ENCODE measurements at places on chromosomes 16 and 17.
A peak's percentile ranks its signal among the peaks of the same experiment; 100 is the strongest.

GRCh38 chr16:30620169-30620568 lies 10.0 kb upstream of the ZNF689 start:
- DNase-seq = no peak

DNA sequence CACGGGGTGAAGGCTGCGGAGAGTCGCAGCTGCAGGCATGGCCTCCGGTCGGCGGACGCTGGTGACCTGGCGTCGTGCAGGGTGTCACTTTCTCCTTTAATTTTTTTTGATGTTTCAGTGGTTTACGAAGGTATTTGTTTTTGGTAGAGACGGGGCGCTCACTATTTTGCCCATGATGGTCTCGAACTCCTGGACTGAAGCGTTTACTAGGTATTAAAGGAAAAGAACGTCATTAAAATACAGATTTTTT lies 17.1 kb downstream of the ZNF213 start:
- DNase-seq = peak; percentile 53

GRCh38 chr17:57721967-57722703 lies 23.0 kb downstream of the CCDC182 start:
- DNase-seq = no peak

DNA sequence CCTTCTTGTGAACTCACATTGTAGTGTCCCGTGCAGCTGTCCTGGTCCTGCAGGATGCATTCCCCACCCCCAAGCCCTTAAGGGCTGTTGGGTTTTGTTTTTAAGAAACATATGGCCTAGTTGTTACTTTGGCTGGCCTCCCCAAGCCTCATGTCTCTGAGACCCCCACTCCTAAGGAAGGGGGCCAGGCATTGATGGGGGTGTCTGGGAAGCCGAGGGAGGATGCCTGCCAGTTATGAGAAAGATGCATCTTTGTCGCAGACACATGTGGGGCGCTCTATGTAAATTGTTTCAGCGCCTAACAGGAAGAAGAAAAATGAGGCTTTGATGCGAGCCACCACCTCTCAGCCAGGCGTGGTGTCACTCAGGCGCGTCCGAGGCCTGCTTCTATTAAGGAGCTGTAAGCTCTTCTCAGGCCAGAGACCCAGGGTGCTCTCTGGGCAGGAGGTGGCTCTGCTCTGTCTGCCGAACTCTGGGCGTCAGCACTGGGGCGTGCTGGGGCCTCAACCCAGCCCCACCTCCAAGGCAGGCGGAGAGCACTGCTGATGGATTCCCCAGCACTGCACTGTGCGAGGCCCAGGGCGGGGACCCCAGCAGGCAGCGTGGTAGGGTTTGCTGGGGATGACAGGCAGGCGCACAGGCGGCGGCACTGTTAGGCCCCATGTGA lies 70.6 kb downstream of the SREBF1 start:
- no peak for DNase-seq

GRCh38 chr17:29294580-29294900 lies 592 bp upstream of the NUFIP2 start:
- no peak for DNase-seq

GRCh38 chr17:77387891-77388290 lies 247.1 kb downstream of the SEC14L1 start:
- DNase-seq = no peak

DNA sequence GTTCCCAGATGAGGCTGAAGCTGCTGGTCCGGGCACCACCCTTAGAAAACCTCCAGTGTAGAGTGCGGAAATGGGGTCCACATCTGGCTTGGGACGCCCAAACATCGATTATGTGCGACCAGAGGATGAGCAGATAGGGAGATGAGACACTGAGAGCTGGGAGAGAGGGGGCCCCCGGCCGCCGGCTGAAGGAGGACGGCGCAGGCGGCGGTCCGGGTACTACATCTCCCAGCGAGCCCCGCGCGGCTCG lies 182 bp upstream of the SPECC1 start:
- DNase-seq = no peak

DNA sequence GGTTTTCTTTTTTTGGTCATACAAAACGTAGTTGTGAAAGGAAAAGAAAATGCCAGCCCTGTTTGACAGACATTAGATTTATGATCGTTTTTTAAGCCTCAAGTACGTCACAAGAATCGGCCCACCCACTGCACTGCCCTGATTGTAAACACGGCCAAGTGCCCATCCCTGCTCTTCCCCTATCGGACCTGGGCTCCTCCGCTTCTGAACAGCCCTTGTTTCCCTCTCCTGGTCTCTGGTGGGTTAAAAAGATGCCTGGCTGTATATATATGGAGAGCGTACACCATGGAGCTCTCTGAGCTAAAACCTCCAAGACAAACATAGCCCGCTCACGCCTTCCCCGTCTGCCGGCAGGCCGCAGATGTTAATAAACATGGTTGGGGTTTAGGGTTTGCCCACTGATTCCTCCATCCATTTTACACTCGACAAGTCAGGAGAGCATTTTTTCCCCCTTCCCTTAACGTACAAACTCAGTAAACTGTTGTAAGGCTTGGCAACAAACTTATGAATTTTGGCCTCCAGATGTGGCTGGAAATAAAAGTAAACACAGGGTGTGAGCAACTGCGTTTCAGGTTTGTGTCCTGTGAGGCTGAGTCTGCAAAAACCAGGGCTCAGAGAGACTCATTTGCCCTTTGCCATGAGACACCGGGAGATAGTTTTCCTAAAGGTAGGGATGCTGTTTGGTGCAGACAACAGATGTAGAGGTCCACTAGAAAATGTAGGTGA lies 325.9 kb downstream of the SOX9 start:
- no peak for DNase-seq

GRCh38 chr17:80195671-80196529 lies 24.2 kb downstream of the SGSH start:
- peak; percentile 68 for DNase-seq

- DNase-seq = no peak
These were observed 45.5 kb downstream of the ZCCHC14 start for GRCh38 chr16:87447323-87447722.

DNA sequence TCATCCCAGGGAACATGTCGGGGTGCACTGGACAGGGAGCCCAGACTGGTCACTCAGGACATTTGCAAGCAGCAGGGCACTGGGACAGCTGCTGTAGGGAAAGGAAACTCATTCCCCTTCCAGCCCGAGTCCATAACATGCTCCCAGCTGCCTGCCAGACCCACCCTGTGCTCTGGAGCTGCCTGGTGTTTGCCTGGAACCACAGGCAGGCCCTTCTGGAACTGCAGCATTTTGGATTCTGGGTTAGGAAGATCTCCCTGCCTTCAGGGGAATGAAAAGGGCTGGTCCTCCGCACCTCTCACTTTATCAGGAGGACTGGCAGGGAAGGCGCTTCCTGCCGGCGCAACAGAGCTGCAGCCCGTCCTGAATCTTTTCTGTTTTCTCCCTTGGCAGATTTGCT lies 41.2 kb downstream of the MEAK7 start:
- no peak for DNase-seq

GRCh38 chr16:468068-468821 lies 42.8 kb downstream of the RAB11FIP3 start:
- no peak for DNase-seq

DNA sequence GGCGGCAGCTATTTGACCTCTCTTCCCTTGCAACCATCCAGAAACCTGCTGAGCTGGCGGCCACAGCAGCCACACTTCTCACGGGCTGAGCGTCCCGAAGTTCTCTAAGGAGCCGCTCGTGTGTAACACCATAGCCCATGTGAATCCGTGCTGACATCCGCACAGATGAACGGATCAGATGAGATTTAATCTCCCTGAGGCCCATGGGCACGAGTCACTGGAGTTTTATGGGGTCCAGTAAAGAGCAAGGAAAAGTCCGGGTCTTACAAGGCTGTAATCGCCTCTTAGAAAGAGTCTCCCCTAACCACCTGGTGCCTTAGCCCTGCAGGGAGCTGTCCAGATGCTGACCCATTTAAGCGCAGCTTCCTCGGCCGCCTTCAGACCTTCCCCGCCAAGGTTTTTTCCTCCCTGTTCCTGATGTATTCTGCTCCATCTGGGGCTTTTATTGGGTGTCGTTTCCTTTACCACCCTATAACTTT lies 5.5 kb upstream of the CACNG5 start:
- DNase-seq = no peak

DNA sequence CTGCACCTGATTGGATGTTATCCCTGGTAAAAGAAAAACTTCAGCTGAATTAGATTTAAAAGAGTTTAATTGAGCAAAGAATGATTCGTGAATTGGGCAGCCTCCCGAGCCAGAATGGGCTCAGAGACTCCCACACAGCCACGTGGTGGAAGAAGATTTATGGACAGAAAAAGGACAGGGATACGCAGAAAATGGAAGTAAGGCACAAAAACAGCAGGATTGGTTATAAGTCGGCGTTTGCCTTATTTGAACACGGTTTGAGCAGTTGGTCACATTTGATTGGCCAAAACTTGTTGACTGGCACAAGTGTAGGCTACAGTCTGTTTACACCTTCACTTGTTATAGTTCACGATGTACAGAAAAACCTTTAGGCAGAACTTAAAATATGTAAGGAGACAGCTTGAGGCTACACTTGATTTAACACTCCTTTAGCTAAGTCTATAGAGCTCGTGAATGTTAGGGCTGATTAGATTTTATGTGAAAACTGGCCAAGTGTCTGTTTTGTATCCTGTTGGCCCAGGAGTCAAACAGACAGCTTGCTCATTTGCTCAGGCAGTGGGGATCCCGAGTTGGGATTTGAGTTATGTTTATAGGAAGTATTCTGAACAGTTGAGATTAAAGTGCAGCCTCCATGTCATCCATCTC lies 119.5 kb upstream of the SHISA6 start:
- DNase-seq = no peak

GRCh38 chr16:69867784-69868560 lies 83.2 kb upstream of the CLEC18A start:
- DNase-seq = no peak

DNA sequence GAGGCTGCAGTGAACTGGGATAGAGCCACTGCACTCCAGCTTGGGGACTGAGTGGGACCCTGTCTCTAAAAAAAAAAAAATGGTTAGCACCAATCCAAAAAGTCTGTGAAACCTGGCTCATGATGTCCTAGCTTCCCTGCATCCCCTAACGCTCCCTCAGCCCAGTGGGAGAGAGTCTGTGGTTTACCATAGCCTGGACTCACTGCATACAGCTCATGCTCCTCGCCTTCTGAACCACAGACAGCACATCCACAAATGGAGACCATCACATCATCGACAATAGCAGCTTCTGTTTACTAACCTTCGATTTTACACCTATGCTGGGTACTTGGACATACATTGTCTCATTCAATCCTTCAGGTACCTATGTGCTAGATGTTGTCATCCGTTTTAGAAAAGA lies 43.6 kb downstream of the NLRC5 start:
- DNase-seq = no peak

- no peak for DNase-seq
These were observed 12.6 kb downstream of the NXPH3 start for GRCh38 chr17:49588312-49588711.

DNA sequence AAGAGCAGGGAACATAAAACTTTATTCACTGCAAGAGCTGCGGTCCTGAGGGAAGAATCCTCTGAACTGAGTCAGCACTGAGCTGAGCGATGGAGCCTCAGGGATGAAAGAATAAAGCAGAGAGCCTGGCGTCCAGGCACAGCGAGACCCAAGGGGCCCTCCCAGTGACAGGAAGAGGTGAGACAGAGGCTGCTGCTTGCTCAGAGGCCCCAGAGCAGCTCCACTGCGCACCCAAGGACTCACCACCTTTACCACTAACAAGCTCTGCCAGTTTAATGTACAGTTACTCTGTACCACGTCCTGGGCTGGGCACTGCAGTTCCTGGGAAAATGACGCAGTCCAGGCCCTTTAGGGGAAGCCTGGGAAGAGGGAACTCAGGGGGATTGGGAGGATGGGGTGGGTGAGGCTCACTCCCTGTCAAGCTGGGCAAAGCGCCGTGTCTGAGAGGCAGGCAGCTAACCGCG lies 5.6 kb downstream of the GFAP start:
- no peak for DNase-seq

DNA sequence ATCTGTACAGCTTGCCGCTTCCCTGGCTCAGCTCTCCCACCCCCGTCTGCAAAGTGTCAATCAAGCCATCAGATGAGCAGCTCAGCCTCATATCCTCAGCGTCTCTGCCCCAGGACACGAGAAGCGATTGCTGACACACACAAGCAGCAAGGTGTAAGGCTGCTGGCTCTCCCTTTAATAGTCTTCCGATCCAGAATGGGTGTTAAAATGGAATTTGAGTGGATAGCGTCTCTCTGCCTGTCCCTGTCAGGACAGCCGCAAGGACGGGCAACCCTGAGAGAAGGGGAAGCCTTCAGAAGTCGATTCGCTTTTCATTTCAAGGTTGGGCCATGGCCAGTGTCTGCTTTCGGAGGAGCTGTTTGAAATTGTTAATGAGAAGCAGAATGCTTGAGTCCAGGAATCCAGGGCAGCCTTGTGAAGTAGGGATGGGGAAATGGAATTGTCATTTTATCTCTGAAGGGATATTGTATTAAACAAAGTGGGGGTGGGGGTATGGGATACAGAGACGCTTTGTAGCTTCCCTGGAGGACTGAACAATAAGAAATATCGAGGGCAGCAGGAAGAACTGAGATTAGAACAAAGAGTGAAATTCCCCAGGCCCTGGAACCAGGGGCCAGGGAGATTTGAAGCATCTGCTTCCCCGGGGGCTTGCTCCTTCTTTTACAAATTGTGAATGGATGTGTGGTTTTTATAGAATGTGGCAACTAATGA lies 4.7 kb upstream of the PIPOX start:
- DNase-seq = no peak

Measured in CD4-positive, alpha-beta T cell treated with Interleukin-12 subunit alpha and Interleukin-12 subunit beta, for 1 hour (primary cell).